Left lung (tissue), 14 donors: ENCODE measurements at places on chromosomes 6 and 20. TPM values are rescaled to one million over a fixed set of nuclear protein-coding genes. Genes with fewer than 3 reads are reported as not detected.

The EHMT2 gene
- total RNA-seq = 41.0 TPM

DNA sequence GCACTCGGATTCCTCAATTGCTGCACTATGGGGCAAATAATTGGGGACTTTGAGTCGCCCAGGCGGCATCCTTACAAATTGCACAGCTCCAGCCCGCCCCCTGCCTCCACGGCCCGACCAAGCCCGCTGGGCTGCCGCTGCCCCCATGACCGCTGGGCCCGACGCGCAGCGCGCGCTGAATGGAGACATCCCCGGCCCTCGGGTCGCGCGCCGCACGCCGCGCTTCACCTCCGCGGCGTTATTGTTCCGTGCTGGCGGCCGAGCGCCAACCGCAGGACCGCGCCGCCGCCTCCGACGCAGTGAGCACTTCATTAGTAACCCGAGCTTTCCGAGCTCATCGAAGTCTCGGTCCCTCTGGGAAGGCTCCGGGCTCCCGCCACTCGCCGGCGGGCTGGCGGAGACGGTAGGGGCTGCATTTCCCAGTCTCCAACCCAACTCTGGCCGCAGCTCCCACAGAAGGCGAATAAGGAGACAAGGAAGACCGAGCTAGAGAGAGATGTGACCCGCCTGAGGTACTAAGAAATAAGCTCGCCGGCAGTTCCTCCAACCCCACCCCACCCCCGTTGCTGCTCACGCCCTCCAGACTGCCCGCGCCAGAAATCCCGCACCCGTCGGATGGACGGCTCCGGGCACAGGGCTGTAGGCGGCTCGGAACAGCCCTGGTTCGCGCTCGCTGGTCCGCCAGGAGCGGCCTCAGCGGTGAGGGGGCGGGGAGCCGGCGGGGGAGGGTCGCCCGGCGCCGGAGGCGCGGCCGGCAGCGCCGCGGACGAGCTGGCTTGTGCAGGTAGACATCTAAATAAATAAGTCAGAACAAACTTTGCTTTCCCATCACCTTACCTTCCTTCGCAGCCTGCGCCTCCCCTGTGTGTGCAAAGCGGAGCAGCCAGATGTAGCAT, 703 bp downstream of the EPHA7 start:
- DNase-seq = peak; percentile 74

The CLPSL2 gene
- not detected for total RNA-seq

DNA sequence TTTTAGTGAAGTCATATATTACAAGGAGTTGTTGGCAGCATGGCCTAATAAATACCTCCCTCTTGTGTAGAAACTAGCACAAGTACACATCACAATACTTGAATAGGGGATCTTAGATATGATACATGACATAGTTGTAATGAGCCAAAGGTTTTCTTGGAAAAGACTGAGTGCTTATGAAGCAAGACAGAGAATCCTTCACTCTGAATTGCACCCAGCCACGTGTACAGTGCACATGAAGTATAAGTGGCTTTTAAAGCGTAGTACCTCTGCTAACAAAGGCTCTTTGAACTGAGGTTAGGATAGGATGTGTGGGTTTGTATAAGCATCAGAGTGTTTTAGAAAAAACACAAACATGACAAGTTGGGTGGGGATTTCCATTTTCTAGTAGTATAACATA, 145.5 kb upstream of the STMND1 start:
- no peak for DNase-seq

The UNC5CL gene
- 2.3 TPM for total RNA-seq

The SLC22A23 gene
- 24.4 TPM for total RNA-seq

DNA sequence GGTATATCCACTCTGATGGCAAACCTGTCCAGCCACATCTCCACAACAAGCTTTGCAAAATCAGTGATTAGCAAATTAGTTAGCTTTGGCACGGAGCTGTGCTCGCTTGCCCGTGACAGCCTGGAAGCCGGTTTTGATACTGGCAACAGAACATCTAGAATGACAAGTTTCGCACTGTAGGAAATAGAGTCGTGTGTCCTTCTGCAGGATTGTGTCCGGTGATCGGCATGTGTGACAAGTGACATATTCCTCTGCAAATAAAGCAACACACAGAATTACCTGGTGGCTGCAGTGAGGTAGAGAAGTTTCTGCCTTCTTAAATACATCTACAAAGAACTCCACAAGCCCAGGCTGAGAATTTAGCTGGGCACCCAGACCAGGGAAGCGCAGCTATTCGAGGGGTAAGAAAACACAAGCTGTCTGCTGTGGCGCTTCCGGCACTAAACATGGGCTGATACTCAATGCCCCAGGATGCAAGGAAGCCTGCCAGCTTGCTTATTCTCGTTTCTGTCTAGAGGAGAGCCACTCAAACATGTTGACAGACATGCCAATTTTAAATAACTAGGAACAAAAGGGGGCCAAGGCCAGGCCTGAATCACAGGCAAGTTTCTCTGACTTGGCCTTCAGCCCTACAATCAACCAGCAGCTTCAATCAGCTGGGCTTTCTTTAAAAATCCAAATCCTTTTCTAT, 22.2 kb downstream of the EIF2S2 start:
- no peak for DNase-seq

DNA sequence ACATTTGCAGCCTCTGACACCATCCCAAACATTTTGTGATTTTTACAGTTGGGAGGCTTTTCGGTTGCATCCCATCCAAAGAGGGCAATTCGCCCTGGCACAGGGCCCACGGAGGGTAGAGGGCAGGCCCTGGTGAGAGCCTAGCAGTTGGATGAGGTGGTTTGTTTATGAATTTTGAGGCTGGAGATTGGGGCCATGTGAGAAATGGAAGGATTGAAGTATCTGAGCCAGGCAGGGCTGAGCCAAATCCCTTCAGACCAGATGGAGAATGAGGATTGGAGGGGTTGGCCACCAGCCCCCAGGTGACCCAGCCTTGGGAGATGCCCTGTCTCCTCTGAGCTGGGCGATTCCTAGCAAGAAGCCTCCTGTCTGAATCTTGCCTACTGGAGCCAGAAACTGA, 52.6 kb upstream of the CCDC167 start:
- no peak for DNase-seq

GRCh38 chr6:1144842-1145767, 166.8 kb upstream of the FOXQ1 start:
- DNase-seq = no peak

GRCh38 chr6:170208182-170208601, 82.7 kb downstream of the DLL1 start:
- no peak for DNase-seq

- DNase-seq = no peak
Measured at GRCh38 chr6:43471399-43471798, 6.0 kb upstream of the TJAP1 start.

DNA sequence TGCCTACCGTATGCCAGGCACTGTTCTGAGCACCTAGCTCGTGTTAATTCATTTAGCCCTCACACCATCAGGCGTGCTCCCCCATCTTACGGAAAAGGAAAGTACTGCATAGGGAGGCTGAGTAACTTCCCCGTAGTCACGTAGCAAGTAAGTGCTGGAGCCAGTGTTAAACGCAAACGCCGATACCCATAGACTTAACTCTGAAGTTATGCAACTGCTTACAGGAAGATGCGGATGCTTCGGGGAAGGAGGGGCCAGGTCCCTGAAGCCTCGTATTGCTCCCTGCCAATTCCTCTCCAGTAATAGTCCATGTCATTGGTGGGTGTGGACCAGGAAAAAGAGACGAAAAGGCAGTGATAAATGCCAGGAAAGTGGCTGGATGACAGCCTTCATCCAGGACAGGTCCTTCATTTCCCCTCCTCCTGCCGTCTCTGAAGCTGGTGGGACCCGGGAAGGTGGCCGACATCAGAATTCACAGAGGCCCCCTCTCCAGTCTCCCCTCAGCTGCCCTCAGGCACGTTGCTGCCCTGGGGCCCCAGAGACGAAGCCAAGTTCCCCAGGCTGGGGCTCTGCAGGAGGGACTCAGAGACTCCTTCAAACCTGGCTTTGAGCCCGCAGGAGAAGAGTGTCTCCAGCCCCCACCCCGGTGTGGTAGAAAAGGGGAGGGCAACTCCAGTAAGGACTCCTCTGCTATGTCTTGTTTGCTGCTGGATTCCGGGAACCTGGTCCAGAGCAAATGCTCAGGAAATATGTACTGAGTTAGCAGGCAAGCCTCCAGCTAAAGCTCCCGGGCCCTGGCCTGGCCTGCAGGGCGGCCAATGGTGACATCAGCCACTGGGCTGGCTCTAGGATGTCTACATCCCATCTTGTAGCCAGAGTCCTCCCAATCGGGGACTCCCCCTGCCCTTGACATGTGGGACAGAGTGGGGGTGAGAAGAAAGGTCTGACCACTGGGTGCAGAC, 37.8 kb downstream of the RAB44 start:
- DNase-seq = peak; percentile 73

DNA sequence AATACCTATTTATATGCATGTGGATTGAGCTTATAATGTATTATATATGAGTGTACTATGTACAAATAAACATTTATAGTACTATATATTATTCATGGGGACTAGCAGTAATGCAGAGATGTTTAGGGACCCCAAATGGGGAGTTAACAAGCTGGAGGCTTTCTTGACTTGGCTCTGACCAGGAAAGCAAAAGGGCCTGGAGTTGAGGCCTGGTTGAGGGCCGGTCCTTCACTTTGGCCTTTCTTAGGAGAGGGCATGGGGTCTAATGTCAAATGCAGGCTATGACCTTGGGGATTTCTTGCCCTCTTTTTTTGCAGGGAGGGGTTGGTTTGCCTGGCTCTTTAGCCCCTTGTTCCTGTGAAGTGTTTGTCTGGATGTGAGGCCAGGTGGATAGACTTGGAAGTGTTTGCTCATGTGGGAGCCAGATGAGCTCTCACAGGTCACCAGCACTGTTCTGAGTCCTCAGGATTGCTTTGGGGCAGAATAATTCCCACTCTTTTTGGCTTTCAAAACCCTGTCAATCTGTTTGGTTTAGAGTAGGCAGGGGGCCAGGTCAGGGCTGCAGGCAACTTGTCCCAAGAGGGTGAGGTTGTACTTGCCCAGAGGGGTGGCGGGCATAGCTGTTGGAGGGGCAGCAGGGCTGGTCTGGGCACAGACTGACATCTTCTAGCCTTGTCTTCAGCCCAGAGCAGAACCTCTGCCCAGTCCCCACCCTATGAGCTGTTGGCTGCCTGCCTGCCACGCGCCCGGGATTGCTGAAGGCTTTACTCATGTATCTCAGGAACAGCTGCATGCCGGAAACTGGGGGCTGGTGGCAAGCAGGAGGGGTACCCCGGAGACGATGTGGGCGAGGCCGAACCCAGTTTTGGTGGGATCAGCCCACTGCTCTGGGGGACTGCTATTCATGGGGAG, 14.6 kb downstream of the TJAP1 start:
- peak; percentile 67 for DNase-seq

The BMP6 gene
- total RNA-seq = 5.8 TPM

DNA sequence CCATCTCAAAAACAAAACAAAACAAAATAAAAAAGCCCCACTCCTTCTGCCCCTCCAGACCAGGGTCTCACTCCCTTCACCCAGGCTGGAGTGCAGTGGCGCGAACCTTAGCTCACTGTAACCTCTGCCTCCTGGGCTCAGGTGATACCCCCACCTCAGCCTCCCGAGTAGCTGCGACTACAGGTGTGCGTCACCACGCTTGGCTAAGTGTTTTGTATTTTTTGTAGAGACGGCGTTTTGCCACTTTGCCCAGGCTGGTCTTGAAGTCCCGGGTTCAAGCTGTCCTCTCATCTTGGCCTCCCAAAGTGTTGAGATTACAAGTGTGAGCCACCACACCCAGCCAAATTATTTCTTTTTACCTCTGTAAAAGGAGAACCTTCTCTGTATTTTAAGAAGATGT, 110.1 kb downstream of the NCOA3 start:
- DNase-seq = no peak

The GSTA3 gene
- not detected for total RNA-seq

The BMP7 gene
- total RNA-seq = 2.5 TPM

- no peak for DNase-seq
Measured at GRCh38 chr20:54078296-54078984, 8.0 kb upstream of the BCAS1 start.

DNA sequence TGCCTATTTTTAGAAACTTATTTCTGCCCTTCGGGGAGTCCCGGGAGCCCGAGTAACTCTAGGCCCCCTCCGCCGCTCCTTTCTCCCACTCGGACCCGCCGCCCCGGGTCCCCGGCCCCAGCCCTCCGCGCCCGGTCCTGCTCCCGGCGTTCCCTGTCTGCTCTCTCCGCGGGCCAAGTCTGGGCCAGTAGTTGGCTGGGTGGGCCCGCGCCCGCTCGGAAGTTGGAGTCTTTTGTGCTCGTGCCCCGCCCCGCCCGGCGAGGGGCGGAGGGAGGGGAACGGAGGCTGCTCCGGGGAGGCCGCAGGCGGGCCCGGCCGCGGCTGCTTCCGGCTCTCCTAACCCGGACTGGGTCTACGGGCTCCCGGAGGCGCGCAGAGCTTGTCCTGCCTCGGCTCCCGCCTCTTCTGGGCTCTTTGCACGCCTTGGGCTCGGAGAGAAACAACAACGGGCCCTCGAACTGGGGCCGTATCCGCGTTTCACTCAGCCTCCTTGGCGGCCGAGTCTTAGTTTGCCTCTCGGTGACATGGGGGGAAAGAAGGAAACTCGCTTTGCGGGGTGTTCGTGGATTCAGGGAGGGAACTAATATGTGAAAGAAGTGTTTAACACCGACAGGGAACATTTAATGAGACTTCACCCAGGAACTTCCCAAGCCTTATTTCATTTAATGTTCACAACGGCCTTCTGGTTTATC, 657 bp downstream of the RALY start:
- peak; percentile 87 for DNase-seq

DNA sequence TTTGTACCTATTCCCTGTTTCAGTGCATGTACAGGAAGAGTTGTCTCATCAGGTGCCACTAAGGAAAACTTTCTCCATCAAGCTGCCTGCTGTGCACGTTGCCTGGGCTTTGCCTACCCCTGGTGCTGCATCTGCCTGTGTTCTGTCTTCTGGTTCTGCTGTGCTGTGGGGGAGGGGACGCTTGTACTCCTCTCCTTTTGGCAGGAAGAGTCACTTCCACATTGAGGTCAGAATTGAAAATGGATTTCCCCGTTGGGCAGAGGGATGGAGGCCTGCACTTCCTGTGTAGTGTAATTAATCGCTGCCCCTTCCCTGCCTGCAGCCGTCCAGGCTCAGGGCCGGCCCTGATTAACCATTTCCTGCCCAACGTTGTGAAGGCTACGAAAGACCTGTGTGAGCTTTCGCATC, 153.3 kb downstream of the SCML4 start:
- peak; percentile 60 for DNase-seq

GRCh38 chr6:116008470-116009243, 52.0 kb downstream of the FRK start:
- DNase-seq = no peak

GRCh38 chr20:47855799-47856198, 70.5 kb upstream of the SULF2 start:
- DNase-seq = no peak

The RIPPLY2 gene
- not detected for total RNA-seq

The ENPP4 gene
- 17.7 TPM for total RNA-seq

The ZNF311 gene
- 1.8 TPM for total RNA-seq
